ENCODE measurements at places on chromosomes 2 and 18. TPM values are rescaled to one million over a fixed set of nuclear protein-coding genes. Genes with fewer than 3 reads are reported as not detected.

HNMT gene
- total RNA-seq, result 37.7 TPM

- no peak overlapping the region for H3K4me3 ChIP-seq
- no peaks in the 10 kb centered on the region for H3K27me3 ChIP-seq
- no peaks in the 10 kb centered on the region for H3K4me1 ChIP-seq
- no peak for DNase-seq
- no peak overlapping the region for H3K27ac ChIP-seq
- H3K36me3 ChIP-seq, result no peaks in the 10 kb centered on the region
Measured at GRCh38 chr2:6557737-6558136, 308.0 kb downstream of the CMPK2 start.

EN1 gene
- 3.7 TPM for total RNA-seq

GRCh38 chr2:190763901-190764514 is 115.1 kb downstream of the NAB1 start:
- no peaks in the 10 kb centered on the region for H3K36me3 ChIP-seq
- H3K27ac ChIP-seq, result no peak overlapping the region
- no peaks in the 10 kb centered on the region for H3K4me1 ChIP-seq

- DNase-seq, result no peak
- no peak overlapping the region for H3K4me3 ChIP-seq
- H3K27me3 ChIP-seq, result no peaks in the 10 kb centered on the region
- no peak overlapping the region for H3K27ac ChIP-seq
Measured at GRCh38 chr18:48061781-48062570, 131.5 kb upstream of the SMAD2 start.

Measured in muscle of leg (tissue), 16 donors.